ENCODE measurements at places on chromosomes 1 and 21.
A peak's percentile ranks its signal among the peaks of the same experiment; 100 is the strongest.

DNA sequence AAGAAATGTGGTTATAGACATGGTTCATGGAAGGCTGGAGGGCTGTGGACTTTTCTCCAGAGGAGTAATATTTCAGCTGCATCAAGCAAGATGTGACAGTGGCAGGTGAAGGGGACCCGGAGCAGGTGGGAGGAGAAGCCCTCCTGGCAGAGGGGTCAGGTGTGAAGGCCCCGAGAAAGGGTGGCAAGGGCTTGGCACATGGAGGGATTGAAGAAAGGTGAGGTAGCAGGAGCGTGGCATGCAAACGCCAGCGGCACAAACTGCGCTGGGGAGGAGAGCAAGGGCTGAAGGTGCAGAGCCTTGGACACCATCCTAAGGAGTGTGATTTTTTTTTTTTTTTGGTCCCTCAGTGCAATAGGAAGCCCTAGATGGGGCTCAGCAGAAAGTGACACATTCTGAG, 244.6 kb downstream of the TOMM20 start:
- DNase-seq: no peak

DNA sequence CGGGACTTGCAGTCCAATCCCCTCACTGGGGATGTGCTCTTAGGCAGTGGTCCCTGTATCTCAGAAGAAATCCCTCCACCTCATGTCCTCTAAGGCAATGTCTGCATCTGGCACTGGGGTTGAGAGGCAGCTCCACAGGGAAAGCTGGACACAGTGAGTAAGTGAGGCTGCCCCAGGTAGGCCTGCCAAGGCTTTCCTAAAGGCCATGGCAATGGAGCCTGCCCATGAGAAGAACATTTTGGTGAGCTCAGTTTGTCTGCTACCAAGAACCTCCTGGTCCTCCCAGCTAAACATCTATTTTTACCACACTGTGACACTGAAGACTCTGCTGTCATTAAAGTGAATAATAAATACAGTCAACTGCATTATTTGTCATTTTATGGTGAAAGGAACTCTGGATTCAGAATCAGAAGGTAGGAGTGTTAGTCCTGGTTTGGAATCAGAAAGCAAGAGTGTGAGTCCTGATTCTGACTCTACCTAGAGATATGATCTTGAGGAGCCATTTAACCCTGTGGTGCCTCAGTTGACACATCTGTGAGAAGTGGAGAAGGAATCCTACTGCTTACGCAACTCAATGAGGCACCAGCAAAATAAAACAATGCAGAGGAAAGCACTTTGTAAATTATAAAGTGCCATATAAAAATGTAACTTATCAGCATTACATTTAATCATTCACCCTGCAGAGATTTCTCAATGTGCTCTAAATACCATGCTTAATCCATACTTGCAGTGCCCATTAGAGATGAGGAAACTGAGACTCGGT, 41.0 kb downstream of the TBX15 start:
- DNase-seq: no peak

DNA sequence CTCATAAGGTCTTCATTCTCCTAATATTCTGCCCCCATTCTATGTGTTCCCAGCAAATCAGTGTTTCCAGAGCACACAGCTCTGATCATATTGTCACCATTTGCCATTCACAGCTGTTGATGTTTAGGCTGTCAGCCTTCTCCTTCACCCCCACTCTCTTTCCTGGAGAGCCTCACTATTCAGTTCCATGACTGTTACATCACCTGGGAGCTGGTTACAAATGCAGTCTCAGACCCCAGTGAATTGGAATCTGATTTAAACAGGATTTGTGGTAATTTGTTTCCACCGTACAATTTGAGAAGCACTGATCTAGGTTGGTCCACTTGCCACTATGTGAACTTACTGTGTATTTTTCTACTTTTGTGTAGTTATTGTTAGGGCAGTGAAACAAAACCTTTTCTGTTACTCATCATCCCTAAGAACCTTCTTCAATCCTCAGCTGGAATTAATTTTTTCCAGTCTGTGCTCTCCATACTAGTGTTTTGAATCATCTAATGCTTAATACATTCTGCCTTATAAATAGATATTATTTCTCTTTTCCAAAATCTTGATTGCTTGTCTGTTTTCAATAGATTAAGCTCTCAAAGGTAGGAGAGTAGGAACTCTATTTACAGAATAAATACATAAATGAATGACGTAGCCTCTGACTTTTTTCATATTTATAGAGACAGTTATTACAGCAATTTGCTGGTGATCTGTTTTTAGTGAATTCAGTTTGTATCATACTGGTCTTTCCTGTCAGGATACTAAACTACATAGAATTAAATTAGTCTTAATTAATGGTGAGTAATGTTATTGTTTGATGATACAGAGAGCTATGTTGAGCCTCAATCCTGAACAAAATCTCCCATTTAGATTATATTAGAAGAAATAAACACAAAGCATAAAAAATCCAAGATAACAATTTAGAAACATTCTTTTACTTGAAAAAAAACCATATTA, 8.1 kb downstream of the SNX7 start:
- no peak for DNase-seq

DNA sequence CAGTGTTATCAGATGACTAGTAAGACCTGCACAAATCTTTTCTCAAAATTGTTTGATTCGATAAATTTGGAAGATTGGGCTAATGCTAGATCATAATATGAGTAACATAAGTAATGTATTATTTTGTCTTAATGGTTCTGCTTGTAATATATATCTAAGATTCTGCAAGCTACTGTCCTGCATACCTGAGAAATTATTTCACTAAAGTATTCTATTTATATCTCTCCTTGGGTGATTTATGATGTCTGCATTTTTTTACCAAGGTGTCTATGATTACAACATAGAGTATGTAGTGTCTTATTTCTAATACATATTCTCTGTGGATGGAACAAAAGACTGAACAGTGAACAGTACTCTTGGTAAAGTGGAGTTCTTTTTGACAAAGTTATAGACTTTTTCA, 166.6 kb downstream of the CLEC20A start:
- no peak for DNase-seq

DNA sequence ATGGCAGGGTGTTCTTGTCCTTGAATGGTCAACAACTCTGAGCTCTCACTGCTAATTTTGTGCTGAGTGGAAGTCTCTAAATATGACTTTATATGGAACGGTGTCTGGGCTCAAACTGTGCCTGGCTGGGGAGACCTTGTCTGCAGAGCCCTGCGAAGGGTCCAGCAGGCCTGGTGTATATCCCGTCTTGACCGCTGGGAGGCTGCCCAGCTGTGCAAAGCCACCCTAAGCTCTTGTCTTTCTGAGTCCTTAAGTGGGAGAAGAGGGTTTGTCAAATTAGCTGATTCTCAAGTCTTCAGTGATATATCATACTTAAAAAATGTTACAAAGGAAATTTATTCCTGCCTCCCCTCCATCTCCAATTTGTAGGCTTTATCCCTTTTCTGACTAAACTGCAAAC, 198.7 kb downstream of the KCNJ6 start:
- no peak for DNase-seq

GRCh38 chr1:201653233-201653632, 114.3 kb downstream of the NAV1 start:
- DNase-seq: no peak

GRCh38 chr21:17189963-17190362, 322.9 kb upstream of the CXADR start:
- no peak for DNase-seq

DNA sequence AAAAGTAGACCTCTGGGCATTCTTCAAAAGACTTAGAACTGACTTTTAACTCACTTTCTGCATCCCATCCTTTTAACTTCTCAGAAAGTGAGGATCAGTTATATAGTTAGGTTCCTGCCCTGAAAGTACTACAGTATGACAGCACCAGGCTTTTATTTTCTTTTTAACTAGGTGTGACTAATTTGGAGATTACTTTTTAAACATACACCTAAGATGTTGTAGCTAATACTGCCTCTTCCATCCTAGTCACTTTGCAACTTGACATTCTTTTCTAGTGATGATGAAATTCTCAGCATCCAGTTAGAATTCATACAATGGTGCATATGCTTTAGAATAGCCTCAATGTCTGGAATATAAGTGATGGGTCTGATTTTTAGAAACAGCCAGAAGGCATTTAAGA, 24.6 kb downstream of the RUNX1 start:
- no peak for DNase-seq

DNA sequence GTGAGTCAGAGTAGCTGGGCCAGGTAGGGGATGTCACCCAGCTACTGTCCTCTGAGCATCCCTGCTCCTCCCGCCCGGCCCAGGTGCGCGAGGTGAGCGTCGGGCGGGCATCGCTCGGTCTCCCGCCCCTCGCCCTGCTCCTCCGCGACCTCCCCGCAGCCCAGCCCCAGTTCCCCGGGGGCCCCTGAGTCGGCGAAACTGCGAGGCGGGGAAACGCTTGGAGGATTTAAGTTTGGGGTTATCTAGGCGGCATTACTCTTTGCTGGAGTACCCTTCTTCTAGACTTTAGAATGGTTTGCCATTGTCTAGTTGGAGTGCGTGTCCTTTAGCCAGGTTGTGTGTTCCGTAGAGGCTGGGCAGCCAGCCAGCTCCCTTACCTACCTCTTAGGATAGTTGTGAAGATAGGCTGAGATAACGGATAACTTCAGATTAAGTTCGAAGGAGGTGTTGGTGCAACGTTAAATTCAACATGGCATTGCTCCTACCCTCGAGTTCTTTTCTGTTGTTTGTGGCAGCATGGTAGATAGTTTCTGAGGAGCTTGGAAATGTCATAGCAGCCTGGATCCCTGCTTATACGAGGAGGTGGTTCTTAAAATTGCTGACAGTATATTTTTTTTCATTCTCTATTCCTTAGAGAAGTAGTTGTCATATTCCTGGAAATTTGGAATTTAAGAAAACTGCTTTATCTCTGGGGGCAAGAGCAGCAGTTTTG, 697 bp downstream of the AGO3 start:
- DNase-seq: no peak

GRCh38 chr1:119964673-119965363, 68.5 kb upstream of the ADAM30 start:
- DNase-seq: no peak

GRCh38 chr1:212482637-212483441, 50.1 kb downstream of the NENF start:
- DNase-seq: no peak

GRCh38 chr1:115282807-115283208, 55.2 kb downstream of the NGF start:
- no peak for DNase-seq

GRCh38 chr1:200346700-200347099, 63.1 kb downstream of the ZNF281 start:
- DNase-seq: no peak

GRCh38 chr1:160657250-160657781, 10.5 kb upstream of the SLAMF1 start:
- no peak for DNase-seq

- no peak for DNase-seq
Observed at GRCh38 chr1:84720221-84720780, 30.0 kb upstream of the SSX2IP start.

GRCh38 chr1:31725134-31725533, 21.3 kb upstream of the COL16A1 start:
- no peak for DNase-seq

GRCh38 chr1:166840309-166841274, 1.3 kb downstream of the POGK start:
- DNase-seq: no peak

GRCh38 chr1:99439433-99440075, 175.3 kb downstream of the PLPPR4 start:
- no peak for DNase-seq

DNA sequence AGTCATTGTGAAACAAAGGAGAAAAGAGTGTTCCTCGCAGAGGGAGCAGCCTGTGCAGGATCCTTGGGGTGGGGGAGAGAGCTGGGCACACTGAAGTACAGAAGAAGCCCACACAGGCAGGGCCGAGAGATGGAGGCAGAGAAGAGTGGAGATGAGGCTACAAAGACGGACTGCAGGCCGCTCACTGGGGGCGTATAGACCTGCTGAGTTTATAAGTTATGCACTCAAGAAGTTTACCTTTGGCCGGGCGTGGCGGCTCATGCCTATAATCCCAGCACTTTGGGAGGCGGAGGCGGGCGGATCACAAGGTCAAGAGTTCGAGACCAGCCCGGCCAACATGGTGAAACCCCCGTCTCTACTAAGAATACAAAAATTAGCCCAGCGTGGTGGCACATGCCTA, 7.6 kb upstream of the SLAMF9 start:
- DNase-seq: no peak

- peak; percentile 40 for DNase-seq
Observed at GRCh38 chr1:206909161-206909882, 12.1 kb downstream of the IL24 start.

DNA sequence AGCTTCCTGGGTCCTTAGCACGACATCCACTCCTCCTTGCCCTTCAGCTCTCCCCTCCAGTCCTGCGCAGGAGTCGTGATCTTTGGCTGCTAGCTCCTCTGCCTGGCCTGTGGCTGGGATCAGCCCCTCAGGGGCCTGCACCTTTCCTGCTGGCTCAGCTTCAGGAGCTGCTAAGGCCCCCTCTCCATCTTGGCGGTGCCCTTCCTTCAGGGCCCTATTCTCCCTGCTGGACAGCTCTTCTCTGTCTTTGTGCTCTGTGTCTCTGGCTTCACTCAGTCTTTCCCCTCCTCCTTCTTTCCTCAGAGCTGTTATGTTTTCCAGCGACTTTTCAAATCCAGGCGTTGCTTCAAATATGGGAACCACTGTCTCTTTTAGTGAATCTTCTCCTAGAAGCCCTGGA, 59.5 kb upstream of the LRRC53 start:
- DNase-seq: no peak

- peak; percentile 29 for DNase-seq
Observed at GRCh38 chr1:34786521-34787325, 5.7 kb downstream of the GJB3 start.

GRCh38 chr1:91731815-91732214, 154.1 kb downstream of the TGFBR3 start:
- no peak for DNase-seq

GRCh38 chr1:204151552-204152309, at the start of gene ETNK2:
Gene ETNK2 (minus strand): TSS chr1:204152044. CDS start chr1:204151852, 192 bp downstream.
- peak; percentile 29 for DNase-seq

DNA sequence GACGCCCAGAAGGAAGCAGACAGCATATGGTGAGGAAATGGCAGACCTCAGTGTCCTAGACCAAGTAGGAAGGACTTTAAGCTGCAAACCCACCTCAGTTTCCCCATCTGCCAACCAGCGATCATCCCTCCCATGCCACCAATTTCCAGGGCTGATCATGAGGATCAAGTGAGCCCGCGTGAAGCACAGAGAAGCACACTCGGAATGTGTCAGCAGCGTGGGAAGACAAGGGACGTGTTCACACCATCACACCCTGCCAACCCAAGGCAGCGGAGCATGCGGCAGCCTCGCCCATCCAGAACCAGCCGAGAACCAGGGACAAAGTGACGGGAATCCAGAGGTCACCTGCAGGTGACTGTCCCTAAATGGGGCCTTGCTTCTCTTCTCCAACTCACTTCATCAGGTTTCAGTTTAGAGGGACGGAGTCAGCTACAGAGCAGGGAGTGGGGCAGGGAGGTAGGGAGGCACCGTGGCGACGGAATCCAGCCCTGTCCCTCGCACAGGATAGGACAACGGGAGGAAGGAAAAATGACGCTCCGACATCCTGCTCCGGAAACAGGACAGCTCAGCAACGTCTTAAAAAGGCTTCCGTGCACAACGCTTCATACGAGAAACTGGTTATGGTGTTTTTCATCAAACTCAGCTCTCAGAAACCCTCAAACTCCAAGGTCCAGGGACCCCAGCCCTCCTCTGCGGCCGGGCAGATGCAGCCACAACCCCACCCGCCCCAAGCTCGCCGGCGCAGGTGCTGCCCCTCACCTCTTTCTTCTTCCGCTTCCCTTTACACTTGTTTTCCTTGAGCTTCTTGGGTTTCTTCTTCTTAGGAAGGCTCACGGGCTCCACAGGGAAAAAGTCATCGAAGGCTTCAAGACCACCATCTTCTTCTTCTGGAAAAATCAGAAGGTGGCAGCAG, 12.5 kb downstream of the CHD5 start:
- no peak for DNase-seq
